ENCODE measurements at places on chromosomes 12 and 14.

- no peak for DNase-seq
These were observed 68.2 kb upstream of the MUCL1 start for GRCh38 chr12:54786081-54786480.

DNA sequence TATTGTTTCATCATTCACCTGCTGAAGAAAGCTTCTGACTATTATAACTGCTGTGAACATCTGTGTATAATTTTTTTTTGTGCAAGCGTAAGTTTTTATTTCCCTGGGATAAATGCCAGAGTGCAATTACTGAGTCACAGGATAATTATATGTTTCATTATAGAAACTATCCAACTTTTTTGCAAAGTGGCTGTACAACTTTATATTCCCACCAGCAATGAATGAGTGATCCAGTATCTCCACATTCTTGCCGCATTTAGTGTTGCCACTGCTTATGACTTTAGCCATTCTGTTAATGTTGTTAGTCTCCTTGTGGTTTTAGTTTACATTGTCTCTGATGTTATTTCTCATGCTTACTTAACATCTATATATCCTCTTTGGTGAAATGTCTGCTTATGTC is 88.1 kb upstream of the CCDC175 start:
- DNase-seq = no peak

GRCh38 chr12:45294906-45295305 is 79.0 kb downstream of the ANO6 start:
- no peak for DNase-seq

GRCh38 chr14:48963231-48963790 is 622.9 kb downstream of the RPS29 start:
- DNase-seq = no peak

GRCh38 chr12:76863837-76864236 is 15.0 kb downstream of the CSRP2 start:
- DNase-seq = no peak

- no peak for DNase-seq
These were observed 8.5 kb upstream of the STON2 start for GRCh38 chr14:81408595-81408994.
